Brain pericyte (primary cell): ENCODE measurements at places on chromosomes 7 and 10.

DNA sequence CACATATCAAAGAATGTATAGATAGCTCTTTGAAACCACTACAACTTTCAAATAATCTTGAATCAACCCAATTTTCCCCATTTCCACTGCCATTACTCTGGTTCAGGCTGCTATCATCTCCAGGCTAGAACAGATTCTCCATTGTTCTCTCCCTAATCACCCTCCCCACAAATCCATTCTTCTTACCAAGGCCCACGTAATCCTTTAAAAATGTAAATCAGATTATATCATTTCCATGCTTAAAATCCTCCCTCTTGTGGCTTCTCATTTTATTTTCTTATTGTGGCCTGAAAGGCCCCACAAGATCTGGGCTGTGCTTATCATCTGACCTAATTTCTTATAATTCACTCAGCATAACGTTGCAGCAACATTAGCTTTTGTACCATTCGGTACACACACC, 3.0 kb upstream of the PON1 start:
- no peak for DNase-seq

DNA sequence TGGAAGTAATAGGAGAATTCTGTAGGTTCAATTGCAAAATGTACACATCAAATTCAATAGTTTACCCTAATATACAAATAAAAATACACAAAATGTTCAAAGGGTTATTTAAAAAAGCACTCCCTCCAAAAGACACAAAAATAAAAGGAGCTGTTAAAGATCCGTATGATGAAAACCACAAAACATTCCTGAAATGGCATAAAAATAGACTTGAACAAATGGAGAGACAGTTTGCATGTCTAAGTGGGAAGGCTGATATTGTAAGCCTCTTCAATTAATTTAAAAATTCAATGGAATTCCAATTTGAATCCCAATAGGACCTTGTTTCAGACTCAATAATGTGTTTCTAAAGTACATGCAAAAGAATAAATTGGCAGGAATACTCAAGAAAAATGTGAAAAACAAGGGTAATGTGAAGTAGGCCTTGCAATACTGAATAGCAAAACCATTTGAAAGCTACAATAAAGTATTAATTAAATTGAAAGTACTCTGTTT, 38.0 kb upstream of the INSYN2A start:
- DNase-seq: no peak

DNA sequence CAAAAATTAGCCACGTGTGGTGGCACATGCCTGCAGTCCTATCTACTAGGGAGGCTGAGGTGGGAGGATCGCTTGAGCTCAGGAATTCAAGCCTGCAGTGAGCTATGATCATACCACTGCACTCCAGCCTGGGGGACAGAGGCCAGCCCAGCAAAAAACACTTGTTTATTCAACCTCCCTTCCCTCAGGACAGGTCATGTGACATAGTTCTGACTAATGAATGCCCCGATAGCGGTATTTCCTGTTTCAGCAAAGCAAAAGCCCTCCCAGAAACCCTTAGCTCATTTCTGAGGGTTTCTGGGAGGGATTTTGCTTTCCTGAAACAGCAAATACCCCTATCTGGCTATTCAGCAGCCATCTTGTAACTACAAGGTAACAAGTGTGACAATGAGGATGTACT, 157.1 kb downstream of the GATA3 start:
- DNase-seq: no peak

DNA sequence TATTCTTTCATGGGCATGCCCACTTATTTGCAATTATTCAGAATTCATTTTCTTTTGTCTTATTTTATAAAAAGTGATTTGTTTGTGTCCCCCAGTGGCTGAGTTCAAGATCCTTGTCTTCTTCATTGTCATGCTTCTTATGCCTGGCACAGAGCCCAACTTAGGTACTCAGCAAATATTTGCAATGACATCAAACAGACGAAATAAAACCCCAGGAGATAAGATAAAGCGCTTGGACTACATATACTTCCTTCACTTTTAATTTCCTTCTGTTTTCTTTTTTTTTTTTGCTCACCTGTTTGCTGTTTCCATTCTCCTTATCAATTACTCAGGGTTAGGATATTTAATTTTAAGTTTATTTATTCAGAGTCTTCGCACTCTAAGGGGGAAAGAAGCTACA, 225.0 kb downstream of the SDHAF3 start:
- no peak for DNase-seq

DNA sequence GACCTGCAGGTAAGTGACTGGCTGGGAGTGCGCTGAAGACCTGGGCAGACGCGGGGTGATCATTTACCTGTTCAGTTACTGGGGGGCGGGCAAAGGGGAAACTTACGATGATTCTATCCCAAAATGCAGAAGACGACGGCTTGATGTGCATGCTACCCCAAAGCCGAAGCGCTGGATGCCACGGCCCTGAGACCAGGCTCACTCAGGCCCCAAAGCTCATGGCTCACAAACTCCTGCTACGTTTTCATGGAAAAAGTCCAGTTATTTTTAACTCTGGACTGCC, 200.6 kb downstream of the DIP2C start:
- no peak for DNase-seq

- no peak for DNase-seq
These were observed 575.6 kb downstream of the ARL4A start for GRCh38 chr7:13262929-13263530.

GRCh38 chr10:29199941-29200679, 88.8 kb upstream of the LYZL1 start:
- DNase-seq: no peak

- no peak for DNase-seq
These were observed 45.7 kb downstream of the DCLRE1A start for GRCh38 chr10:113808168-113808567.

DNA sequence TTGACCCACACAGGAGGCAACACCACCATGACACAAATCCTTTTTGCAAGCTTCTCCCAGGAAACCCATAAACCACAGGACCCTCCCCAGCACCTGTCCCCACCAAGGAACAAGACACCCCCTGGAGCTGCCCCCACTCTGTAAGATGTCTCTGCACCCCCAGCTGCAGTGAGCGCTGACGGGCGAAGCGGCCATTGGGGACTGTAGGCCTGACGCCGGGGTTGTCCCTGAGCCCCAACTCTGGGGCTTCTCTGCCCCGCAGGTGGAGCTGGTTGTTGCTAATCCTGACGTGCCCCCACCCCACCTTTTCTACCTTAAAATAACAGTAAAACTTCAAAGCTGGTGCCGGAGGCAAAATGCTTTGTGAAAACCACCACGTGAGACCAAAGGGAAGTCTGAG, 94.7 kb upstream of the PPP2R2D start:
- no peak for DNase-seq

DNA sequence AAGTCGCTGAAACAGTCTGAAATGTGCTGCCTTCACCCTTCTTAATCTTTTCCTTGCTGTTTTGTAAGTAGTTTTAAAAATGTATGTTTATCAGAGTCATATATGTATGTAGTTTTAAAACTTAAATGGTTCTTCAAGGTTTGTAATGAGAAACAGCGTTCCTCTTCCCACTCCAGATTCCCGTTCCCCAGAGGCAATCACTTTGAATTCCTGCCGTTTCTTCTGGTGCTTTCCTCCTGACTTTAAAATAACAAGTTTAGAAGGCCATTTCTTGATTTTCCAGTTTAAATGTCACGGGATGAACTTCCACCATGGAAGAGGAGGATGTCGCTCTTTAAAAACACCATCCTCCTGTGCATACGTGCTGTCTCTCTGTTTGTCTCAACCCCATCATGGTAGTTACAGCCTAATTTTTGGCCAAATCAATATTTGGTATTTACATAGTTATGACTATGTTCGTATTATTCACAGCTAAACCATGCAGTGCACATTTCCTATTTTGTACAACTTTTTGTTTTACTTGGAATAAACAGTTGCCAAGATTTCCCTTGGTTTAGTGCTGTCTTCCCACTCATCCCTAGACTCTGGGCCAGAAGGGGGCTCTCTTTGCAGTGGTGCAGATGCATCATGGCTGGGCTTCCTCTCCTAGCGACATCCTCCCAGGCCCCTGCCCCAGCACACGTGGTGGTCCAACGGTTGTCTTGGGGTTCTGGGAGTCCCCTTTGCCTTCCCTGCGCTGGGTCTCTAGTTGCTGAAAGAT, 151.4 kb downstream of the PTPN20 start:
- no peak for DNase-seq
